ENCODE measurements at places on chromosomes 7 and 10. TPM values are rescaled to one million over a fixed set of nuclear protein-coding genes. Genes with fewer than 3 reads are reported as not detected.

- no peak for DNase-seq
Observed at GRCh38 chr10:85671530-85671929, 695.1 kb downstream of the GRID1 start.

GRCh38 chr10:132397671-132398565, 918 bp downstream of the PWWP2B start:
- DNase-seq, result peak; percentile 78

The HYAL4 gene
- polyA plus RNA-seq, result not detected

GRCh38 chr7:87220026-87220733, 648 bp upstream of the TMEM243 start:
- peak; percentile 79 for DNase-seq

GRCh38 chr10:128095027-128095752, 31.0 kb downstream of the MKI67 start:
- DNase-seq, result no peak

The FAM149B1 gene
- 10.1 TPM for polyA plus RNA-seq

The UCN3 gene
- 45.7 TPM for polyA plus RNA-seq

DNA sequence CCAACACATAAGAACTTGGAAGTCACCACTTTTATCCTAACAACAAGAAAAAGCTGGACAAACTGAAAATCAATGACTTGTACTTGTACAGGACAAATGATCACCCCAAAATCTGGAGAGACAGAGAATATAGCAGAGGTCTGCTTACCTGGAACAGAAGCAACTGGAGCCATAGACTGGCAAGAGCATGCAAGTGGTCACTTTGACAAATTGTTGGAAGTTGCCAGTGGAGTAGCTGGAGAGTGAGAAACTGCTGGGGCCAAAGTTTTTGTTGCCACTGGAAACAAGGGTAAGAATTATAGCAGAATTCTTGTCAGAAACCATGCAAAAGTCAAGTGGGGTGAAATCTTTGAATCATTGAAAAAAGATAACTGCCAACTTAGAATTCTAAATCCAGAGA, 35.2 kb downstream of the NPY start:
- no peak for DNase-seq

GRCh38 chr7:69624435-69625230, 26.4 kb downstream of the AUTS2 start:
- no peak for DNase-seq

- DNase-seq, result no peak
Observed at GRCh38 chr7:102255501-102255900, 31.2 kb upstream of the SH2B2 start.

The NUTM2A gene
- 3.6 TPM for polyA plus RNA-seq
